Esophagus mucosa (tissue), 1 donor: ENCODE measurements at places on chromosomes 6 and 20. TPM values are rescaled to one million over a fixed set of nuclear protein-coding genes. Genes with fewer than 3 reads are reported as not detected.

STX11 gene
- total RNA-seq = 5.5 TPM

DNA sequence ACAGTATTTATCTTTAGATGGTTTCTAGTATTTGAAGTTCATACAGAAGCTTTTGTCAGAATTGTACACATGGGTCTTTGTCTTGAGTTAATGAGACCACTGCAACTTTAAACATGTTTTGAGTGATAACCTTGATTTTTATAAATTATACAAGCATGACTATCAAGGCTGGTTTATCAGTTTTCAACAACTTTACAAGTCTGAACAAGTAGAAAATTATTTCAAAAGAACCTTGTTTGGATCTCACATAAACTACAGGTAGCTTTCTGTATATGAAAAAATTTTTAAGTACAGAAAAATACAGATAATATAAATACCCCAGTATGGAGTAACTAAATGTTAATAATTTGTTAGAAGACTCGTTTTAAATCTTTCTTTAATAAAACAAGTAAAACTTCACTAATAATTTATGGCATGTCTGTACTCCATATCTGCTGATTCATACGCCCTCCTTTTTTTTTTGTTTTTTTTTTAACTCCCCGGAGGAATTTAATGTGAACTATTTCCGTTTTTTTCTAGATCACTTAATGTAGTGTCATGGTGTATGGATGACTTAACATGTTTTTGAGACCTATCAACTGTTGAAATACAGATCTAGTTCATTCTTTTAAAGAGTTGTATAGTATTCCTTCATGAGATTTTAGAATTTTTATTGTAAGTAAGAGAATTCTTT, 18.3 kb downstream of the VAPB start:
- peak; percentile 33 for ATAC-seq

DNA sequence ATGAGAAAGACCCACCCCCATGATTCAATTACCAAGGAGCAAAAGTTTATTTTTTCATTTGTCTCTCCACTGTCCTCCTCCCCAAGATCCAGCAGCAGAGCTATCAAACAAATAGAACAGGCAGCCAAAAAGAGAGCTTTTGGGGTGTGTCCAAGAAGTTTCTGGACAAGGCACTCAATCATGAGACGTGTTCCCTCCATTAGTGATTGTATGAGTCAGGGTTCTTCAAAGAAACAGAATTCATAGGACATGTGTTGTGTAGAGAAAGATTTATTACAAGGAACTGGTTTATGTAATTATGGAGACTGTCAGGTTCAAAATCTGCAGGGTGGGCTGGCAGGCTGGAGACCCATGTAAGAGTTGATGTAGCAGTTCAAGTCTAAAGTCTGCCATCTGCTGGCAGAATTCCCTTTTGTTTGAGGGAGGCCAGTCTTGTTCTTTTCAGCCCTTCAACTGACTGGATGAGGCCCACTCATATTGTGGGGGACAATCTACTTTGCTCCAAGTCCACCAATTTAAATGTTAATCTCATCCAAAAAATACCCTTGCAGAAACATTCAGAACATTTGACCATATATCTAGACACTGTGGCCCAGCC, 248.1 kb upstream of the OPRM1 start:
- ATAC-seq = no peak

TTK gene
- total RNA-seq = 11.0 TPM

DNA sequence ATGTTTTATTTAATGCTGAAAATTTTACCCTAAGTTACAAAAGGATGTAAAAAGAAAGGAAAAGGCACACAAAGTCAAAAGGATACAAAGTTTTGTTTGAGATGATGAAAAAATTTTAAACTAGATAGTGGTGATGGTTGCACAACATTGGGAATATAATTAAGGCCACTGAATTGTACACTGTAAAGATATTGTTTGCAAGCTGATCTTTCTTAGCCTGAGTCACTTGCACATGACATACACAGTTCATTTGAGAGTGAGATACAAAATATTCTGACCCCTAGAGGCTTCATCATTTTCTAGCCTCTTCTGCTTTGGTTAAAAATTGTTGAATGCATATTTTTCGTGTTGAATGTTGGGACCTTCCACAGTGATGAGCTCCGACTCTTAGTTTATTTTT, 462.6 kb downstream of the HDGFL1 start:
- ATAC-seq = no peak

DNA sequence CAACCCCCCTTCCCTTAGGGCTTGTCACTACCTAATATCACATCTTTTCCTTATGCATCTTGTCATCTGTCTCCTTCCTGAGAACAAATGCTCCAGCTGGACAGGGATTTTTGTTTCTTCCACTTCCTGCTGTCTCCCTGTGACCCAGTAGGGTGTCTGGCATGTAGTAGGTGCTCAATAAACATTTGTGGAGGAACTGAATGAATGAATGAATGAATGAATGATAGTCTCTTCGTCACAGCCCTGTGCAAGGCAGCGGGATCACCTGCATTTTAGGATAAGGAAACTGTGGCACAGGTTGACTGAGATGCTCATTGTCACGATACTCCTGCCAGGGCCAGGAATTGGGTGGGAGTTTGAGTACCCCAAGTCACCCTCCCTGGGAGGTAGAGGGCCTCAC, 14.2 kb downstream of the LEMD2 start:
- ATAC-seq = no peak

METTL24 gene
- not detected for total RNA-seq

GRCh38 chr6:129683601-129684322, 26.2 kb downstream of the ARHGAP18 start:
- peak; percentile 97 for ATAC-seq

DEFB124 gene
- not detected for total RNA-seq

EMILIN3 gene
- 0.12 TPM for total RNA-seq

DNA sequence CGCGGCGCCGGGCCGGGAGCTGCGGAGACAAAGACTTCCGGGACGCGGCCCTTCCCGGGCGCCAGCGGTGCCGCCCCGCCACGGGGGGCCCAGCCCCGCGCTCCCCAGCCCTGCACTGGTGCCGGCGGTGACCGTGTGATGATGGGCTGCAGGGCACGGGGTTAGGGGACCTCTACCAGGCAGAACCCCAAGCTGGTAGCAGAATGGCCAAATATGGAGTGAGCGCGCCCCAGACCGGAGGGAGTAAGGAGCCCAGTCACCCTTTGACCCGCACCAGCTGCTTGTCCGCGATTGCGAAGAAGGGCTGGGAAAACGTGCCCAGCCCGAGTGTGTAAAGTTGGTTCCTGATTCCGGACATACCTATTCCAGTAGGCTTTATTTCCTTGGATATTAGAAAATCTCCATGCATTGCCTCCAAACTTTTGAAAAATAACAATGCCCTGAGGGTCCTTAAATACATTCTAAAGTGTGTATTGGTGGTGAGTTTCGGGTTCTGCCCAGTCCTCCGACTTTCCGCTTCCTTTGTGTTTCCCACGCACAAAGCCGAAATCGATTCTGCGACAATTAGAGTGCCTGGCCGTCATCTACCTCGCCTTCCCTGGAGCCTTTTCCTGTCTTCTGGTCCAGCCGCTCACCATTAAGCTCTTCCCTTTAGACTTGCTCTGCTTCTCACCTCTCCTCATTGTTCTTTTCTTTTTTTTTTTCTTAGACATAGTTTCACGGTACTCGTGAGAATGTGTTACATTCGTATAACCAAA, 1.1 kb downstream of the ABRACL start:
- ATAC-seq = peak; percentile 52

MACROD2 gene
- total RNA-seq = 2.2 TPM

MSH5 gene
- total RNA-seq = 12.0 TPM

DNA sequence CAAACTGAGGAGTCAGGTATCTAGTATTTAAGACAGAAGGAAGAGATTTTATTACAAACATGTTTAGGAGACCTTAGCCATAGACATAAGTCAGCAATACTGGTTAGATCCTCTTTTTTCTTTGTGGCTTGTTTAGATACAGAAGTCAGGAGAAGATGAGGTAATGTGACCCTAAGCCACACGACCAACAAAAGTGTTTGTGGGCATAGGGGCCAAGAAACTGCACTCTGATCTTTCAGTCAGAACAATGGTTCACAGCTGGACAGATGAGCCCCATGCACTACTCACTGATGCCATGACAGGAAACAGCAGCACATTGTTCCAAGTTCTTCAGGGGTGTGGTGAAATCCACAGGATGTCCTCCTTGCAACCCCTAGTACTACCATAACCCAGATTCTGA, 238.5 kb upstream of the RAB32 start:
- ATAC-seq = no peak

GCNT2 gene
- total RNA-seq = 8.1 TPM

TRIM15 gene
- not detected for total RNA-seq

DNA sequence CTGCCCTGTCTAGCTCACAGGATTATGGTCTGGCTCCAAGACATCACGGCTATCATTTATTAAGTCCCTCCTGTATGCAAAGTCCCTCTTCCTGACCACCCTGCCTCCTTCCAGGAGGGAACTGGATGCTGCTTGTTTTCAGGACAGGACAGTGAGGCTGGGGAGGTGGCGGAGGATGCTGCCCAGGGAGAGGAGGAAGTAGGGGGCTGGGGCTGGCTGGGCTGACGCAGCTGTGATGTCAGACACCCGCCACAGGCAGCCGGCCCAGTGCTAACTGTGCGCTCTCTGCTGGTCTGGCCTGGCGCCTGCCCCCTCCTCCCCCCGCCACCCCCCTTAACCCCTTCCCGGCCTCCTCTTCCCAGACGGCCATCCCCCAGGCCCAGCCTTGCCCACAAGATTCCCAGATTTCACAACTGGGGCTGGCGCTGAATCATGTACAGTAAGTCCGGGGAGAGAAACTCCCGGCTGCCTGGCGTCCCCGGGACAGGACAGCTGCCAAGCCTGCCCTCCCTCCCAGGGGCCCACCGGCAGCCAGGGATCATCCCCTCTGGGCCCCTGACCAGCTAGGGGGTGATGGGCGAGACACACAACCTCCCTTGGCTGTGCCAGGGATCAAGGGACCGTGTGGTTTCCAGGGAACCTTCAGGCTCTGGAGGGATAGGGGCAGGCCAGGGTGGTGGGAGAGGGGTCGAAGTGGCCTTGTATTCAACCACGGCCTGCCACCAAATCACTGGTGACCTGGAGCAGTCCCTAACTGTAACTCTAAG, 118.1 kb downstream of the CEBPB start:
- peak; percentile 60 for ATAC-seq

- ATAC-seq = no peak
Observed at GRCh38 chr6:22583230-22583629, 13.9 kb downstream of the HDGFL1 start.

LIN28B gene
- total RNA-seq = not detected

GRCh38 chr6:155216312-155217046, 47.3 kb upstream of the CLDN20 start:
- no peak for ATAC-seq

- ATAC-seq = peak; percentile 41
Observed at GRCh38 chr6:131368198-131368911, 204.7 kb upstream of the ARG1 start.

HLA-DRB1 gene
- total RNA-seq = 17.3 TPM

SNAP91 gene
- total RNA-seq = not detected

DNA sequence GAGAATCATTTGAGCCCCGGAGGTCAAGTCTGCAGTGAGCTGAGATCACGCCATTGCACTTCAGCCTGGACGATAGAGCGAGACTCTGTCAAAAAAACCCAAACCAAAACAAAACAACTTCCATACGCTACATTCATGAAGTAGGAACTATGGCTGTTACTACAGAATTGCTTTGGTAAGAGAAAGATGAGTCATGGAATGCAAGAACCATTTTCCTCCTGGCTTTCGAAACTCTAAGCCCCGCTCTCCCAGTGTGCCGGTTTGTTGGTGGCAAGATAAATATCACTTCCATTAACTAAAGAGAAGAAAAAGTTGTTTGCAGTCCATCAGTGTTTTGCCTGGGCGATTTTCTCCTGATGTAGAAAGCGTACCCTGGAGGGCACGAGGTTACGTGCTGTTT, 61.3 kb downstream of the ZDHHC14 start:
- ATAC-seq = no peak

DNA sequence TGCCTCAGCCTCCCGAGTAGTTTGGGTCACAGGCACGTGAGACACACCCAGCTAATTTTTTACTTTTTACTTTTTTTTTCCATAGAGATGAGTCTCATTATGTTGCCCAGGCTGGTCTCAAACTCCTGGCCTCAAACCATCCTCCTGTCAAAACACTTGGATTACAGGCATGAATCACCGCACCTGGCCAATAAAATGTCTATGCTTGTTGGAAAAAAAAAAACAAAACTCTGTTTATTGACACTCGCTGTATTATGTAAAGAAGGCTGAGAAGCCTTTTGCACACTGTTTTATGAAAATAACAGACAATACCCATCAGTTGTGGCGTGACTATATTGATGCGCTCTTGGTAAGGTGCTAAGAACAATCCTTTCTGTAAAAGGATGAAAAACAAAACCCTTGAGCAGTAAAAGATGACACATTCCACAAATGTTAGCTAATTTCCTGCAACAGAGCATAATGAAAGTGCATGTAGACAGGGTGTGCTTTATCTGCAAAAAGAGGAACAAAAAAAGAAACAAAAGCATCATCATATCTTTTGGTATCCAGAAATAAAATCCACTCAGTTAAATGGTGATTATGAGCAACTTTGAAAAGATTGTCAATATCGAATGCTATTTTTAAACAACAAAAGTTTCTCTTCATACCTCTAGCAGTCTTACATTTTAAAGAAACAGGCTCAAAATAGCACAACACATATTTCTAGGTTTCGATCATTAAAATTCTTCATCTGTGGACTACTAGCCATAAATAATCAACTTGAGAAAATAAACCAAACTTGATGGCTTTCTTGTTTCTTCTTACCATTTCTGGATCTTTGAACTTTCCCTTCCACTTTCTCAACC, 108.3 kb upstream of the PHACTR1 start:
- ATAC-seq = no peak

SOX18 gene
- total RNA-seq = 5.4 TPM

DNA sequence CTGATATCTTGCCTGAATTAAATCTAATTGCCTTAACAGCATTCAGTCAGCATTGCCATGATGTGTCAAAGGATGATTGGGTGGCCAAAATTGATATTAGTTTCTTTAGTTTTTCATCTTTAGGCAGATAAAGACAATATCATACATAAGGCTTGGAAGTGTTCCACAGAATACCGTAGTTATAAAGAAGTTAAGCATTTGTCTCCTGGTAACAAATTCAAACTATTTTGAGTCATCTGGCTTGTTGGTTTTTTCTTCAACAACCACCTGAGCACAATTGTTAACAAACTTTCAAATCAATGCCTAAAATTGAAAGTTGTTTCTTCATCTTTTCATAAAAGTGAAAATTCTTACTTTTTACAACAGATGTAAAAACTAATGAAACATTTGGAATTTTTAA, 47.5 kb upstream of the ADGRF5 start:
- no peak for ATAC-seq
